Subcutaneous adipose tissue (tissue), 4 donors: ENCODE measurements at places on chromosomes 7 and 10. TPM values are rescaled to one million over a fixed set of nuclear protein-coding genes. Genes with fewer than 3 reads are reported as not detected.

SNX10 gene
- 150 TPM for total RNA-seq

WDFY4 gene
- total RNA-seq = 27.9 TPM

ZDHHC4 gene
- 46.2 TPM for total RNA-seq

VAX1 gene
- total RNA-seq = not detected
